Stimulated activated naive CD4-positive, alpha-beta T cell treated with Interleukin-2 at 50 U/mL for 16 hours (primary cell): ENCODE measurements at places on chromosomes 2 and 18.

DNA sequence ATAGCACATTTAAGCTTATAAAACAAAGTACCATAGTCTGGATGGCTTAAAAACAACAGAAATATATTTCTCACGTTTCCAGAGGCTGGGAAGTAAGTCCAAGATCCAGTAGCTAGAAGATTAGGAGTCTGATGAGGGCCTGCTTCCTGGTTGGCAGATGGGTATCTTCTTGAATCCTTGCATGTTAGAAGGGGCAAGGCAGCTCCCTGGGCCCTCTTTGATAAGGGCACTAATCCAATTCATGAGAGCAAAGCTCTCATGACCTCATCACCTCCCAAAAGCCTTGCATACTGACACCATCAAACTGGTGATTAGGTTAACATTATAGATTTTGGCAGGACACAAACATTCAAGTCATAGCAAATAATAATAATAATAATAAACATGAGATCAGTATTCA is 146.4 kb downstream of the CCDC102B start:
- DNase-seq, result no peak

DNA sequence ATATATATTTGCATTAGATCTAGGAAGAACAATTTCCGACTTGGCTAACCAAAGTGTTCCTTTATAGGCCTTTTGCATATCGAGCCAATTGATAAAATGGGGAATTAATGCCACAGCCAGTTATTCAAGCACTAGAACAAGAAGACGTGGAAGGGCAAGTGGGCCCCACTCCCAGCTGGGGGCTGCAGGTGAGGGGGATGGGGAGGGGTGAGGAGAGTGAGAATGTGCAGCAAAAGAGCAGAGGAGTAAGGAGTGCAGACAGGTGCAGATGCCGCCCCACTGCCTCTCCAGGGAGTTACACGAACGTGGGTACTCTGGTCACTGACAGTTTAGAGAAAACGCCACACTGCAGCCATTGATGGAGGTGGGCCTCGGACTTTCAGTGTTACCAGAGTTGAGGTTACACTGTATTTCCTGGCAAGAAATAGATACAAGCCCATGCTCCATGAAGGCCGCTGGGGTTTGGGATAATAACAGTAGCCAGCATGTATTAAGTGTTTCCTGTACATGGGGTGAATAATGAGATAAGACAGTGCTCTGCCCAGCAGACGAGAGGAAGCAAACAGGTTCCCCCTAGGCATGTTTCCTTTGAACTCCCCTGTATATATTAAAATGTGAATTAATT is 40.9 kb downstream of the GORASP2 start:
- no peak for DNase-seq

- DNase-seq, result no peak
These were observed 25.9 kb downstream of the GCG start for GRCh38 chr2:162126111-162126519.

- no peak for DNase-seq
These were observed 17.0 kb downstream of the SLC20A1 start for GRCh38 chr2:112662704-112663103.

DNA sequence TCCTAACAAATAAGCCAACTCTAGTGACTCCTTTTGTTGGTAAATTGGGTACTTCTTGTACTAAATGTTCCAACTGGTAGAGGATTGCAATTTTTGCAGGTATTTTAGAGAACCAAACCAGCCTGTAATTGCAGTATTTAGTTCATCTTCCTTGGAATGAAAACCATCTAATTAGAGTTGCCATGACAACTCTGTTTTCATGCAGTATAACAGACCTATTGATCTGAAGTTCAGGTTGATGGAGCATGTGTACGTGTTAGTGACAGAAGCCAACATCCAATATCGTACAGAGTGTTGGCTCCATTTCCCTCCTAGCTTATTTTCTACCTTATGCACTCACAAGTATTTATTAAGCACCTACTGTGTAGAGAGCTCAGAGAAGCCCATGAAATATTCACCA is 176.3 kb upstream of the FOSL2 start:
- DNase-seq, result no peak

- no peak for DNase-seq
These were observed 14.8 kb downstream of the ZAP70 start for GRCh38 chr2:97728091-97728731.

DNA sequence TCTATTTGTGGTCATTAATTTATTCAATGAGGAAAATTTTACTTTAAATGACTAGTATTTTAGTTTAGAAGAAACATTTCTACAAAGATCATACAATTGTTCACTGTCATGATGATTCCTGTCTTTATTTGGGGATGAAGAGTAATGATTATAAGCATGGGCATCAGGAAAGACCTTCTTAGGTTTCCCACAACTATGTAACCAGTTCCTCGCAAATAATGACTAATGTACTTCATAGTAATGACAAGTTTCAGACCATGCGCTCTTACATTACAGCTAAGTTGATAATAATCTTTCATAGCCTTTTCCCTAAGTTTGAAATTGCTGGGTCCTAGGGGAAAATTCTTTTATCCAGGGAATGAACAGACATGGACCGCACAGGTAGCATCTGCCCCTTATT is 90.5 kb downstream of the MYO5B start:
- no peak for DNase-seq

DNA sequence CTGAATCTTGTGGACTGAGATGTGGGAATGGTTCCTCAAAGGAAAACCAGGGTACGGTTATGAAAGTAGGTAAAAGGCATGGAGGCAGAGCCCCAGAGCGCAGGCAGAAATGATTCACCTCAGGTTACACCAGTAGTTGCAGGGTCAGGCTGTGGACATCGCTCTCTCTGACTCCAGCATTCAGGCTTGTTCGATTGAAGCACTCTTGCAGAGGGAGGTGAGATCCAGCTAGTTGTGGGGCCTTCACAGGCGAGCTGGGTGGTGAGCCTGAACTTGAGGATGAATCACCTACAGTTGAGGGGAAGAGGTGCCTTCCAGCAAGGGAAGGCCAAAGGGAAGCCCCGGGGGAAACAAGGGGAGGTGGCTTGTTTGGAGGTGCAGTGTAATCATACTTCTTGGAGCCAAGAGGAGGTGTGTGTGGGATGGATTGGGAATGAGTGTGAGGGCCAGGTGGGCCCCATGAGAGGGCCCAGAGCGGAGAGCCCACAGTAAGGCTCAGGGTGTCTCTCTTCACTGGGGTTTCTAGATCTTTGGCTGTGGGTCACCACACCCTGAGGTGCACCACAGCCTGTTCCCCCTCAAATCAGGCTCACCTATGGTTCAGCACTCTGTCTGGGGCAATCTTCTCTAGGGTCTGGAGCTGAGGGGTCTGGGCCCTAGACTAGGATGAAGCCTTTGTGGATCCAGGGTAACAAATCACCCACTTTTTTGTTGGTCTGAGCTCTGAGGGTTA is 48.5 kb upstream of the MCFD2 start:
- DNase-seq, result no peak

DNA sequence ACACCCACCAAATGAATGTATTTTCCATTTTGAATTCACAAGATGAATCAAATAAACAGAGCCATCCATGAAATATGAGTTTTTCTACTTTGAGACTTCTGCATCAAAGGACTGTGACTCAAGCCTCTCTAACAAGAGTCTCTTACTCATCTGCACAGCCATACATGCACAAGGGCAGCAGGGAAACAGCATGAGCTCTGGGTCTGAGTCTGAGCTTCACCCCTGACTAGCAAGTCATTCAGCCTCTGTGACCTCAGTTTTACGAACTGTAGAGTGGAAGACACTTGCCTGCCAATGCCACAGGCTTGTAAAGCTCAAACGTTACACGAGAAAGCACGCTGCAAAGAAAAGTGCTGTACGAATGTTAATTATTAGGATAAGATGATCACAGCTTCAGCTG is 42.9 kb downstream of the MREG start:
- peak; percentile 12 for DNase-seq

- no peak for DNase-seq
These were observed 31.0 kb downstream of the CACNB4 start for GRCh38 chr2:152067823-152068222.

- DNase-seq, result no peak
These were observed 548.0 kb upstream of the SALL3 start for GRCh38 chr18:78431606-78432005.

- no peak for DNase-seq
These were observed 144.3 kb upstream of the DAPL1 start for GRCh38 chr2:158650646-158651357.

GRCh38 chr18:49858309-49859020 is 45.1 kb upstream of the ACAA2 start:
- peak; percentile 24 for DNase-seq

DNA sequence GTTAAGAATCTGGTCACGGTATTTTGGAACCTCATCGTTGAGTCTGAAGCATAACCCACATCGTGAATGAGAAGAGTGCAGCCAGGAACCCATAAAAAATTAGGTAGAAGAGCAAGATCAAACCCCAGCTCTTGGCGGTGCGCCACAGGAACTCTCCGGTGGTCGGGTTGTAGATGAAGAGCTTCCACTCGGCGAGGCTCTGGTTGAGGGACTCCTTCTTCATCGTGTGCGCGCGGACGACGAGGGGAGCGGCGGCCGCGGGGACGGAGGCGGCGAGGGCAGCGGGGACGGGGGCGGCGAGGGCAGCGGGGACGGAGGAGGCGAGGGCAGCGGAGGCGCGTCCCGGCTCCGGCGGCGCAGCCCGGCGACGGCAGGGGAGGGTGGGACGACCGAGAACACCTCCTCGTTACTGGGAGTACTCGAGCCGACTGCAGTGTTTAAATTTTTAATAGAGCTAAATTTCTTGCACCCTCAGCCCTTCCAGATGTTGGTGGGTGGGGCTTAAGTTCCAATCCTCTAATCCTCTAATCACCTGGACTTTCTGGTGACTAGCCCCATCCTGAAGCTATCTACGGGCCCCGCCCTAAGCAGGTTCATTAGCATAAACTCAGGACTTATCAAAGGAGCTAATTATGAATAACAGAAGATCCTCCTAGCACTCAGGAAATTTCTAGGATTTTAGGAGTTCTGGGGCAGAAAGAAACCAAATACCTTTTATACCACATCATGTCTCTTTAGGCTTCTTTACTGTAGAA is 20.4 kb upstream of the PAPOLG start:
- DNase-seq, result no peak

GRCh38 chr2:237156031-237156856 is 70.6 kb downstream of the COPS8 start:
- peak; percentile 41 for DNase-seq

GRCh38 chr2:127515383-127515915 is 10.8 kb downstream of the IWS1 start:
- no peak for DNase-seq

DNA sequence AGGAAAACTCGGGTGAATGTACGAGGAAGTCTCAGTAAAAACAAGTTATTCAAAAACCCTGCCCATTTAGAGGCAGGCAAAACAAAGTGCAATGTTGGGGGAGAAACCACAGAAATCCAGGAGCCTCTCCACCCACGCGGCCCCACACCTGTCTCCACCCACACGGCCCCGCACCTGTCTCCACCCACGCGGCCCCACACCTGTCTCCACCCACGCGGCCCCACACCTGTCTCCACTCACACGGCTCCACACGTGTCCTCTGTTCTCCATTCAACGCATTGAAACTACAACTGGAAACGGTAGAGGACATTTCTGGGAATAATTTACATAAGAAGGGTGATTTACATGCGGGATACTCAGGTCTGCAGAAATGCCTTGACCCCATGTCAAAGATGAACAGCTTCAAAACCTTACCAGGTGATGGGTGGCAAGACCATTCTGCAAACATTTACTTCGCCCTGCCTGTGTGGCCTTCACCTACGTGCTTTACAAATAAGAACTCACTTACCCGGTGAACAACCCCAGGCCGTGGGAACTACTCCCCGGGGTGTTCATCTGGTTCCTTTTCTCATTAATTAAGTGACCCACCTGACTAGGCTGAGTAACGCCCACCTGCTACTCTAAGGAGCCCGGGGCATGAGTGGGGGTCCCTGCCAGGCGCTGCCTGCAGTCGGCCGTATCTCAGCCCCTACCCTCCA is 100.4 kb downstream of the EIPR1 start:
- no peak for DNase-seq

DNA sequence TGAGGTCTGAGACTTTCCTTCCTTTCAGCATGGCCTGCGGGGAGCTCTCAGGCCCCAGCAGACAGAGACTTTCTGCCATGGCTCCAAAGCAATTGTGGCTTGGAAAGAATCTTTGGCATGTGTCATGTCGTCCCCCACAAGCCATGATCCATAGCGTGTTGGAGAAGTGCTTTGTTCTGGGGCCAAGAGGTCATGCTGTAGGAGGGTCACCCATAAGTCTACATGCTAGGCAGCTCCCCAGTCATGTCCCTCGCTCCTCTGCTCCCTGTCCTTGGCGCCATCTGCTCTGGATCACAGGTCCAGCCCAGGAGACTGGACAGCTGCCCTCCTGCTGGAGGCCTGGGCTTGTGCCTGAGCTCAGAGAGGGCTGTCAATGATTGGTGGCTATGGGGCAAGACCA is 78.8 kb upstream of the LCLAT1 start:
- DNase-seq, result no peak
